ENCODE measurements at places on chromosomes 7 and 10. TPM values are rescaled to one million over a fixed set of nuclear protein-coding genes. Genes with fewer than 3 reads are reported as not detected.

- peak; percentile 22 for DNase-seq
Measured at GRCh38 chr7:66921396-66921917, 432 bp downstream of the TMEM248 start.

- DNase-seq, result no peak
Measured at GRCh38 chr10:106960812-106961211, 203.7 kb downstream of the SORCS1 start.

- DNase-seq, result no peak
Measured at GRCh38 chr7:11376529-11376928, 402.9 kb downstream of the PHF14 start.

- no peak for DNase-seq
Measured at GRCh38 chr7:43646603-43647338, 63.9 kb downstream of the STK17A start.

DNA sequence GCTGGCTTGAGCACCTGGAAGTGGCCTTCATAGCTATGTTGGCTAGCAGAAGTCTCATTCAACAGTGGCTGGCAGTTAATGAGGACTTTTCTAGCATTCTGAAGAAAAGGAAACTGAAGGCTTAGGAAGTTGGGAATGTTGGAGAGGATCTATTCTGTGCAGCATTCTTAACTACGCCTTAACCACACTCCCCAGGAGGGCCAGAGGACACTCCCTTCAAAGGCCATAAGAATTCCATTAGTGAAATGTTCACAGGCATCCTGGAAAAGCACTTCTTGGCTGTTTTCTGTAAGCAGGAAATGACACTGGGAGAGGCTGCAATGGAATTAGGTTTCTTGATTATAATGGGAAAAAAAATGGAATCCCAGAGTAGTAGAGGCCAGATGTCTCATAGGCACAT is 188.9 kb downstream of the ARHGAP12 start:
- no peak for DNase-seq

DNA sequence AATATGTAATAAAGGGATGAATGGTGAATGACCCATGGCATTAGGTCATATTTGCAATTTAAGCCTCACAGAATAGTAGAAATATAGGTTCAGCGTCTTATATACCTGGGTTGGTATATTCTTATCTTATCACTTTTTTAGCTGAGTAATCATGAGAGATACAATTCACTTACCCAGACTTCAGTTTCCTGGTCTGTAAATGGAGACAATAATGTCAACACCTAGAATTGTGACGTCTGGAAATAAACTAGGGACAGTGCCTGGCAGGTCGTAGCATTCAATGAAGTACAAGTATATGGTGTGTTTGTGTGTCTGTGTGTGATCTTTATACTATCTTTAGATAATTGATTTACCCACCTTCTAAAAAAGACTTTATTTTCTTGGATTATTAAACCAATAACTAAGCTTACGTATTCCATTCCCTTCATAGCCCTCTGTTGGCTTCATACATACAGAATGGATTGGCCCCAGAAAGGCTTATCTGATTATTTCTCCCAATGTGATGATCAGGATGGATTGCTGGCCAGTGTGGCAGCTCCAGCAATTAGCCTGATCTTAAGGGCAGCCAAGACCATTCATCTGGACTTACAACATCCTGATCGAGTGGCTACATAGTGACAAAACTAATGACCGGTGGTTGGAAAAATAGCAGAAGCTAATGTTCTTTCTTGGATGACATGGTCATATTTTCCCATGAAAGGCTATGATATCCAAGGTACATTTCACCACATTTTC is 121.2 kb upstream of the NPVF start:
- DNase-seq, result no peak

GRCh38 chr7:115216652-115217051 is 294.8 kb downstream of the MDFIC start:
- no peak for DNase-seq

DNA sequence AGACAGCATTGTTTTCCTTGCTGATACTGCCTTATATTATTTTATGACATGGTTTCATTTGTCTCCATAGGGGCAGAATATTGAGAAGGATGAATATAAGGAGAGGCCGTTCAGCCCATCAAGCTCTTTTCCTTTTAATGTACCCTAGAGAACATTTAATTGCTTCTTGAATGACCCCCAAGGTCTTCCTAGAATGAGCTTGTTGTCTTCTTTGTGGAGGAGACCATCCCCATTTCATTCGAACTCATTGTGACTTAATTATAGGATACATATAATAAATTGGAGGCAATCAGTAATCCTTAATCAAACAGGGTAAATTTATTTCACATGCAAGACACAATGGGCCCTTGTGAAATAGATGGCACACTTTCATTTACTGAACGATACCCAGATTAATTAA is 231.3 kb downstream of the MDFIC start:
- DNase-seq, result no peak

GRCh38 chr7:115060095-115060870 is 138.4 kb downstream of the MDFIC start:
- DNase-seq, result no peak

GRCh38 chr10:31299119-31299518 is 19.9 kb upstream of the ZEB1 start:
- DNase-seq, result no peak

- no peak for DNase-seq
Measured at GRCh38 chr7:105399043-105399725, 10.5 kb upstream of the SRPK2 start.

GRCh38 chr10:13741438-13741837 is 154.7 kb downstream of the PRPF18 start:
- DNase-seq, result no peak

- no peak for DNase-seq
Measured at GRCh38 chr7:78164459-78164858, 365.9 kb downstream of the PHTF2 start.

- no peak for DNase-seq
Measured at GRCh38 chr7:5514440-5515035, 90.9 kb upstream of the TNRC18 start.

DNA sequence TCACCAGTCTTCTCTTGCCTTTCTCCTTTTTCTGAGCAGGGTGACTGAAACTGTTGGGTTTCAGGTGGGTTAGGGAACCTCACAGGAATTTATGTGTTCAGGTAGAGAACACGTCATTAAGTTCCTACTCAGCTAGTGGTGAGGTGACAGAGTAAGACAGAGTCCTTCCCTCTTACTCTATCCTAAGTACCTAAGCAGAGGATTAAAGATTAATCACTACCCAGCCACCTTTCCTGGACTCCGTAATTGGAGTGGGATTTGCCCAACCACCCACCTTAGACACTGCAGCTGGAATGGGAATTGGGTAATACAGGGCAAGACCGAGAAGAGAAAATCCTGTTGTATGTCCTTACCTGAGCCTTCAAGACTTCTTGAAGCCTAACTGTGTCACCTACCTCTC is 158.1 kb downstream of the LRRC4 start:
- no peak for DNase-seq

DNA sequence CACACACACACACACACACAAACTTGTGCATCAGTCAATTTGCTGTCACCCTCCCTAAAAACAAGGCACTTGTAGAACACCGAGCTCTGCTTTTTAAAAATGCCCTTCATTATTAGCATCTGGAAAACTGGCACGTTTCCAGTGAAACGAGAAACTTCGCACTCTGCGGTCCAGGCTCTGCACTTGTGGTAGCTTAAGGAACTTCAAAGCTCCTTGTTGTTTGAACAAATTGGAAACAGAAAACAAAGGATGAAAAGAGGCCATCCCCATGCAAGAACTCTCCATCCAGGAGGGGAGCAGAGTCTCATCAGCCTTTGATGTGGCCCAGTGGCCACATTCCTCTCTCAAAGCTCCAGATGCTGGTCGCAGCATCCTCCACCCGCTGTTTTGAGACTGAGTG is 105.1 kb downstream of the C10orf90 start:
- no peak for DNase-seq

DNA sequence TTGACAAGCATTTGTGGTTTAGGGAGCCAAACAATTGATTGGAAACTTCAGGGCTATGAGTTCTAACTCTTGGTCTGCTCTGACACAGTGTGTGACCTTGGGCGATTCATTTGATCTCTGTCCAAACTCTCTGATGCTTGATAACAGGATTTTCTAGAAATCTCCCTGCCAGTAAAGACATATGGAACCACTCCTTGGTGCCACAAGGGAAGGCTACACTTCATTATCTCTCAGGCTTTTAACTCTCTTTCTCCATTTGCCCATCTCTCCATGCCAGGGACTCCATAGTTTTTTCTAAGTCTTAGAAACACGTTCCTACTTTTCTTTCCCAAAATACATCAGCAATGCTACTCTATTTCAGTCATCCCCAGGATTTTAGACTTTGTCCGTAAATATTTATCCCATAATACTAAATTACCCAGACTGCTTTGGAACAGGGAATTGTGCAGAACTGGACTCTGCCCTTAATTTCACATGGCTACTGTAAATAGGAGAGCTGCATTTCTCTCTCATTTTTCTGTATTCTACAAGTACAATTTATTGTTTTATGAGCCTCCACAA is 488.2 kb downstream of the SUGCT start:
- DNase-seq, result no peak

DNA sequence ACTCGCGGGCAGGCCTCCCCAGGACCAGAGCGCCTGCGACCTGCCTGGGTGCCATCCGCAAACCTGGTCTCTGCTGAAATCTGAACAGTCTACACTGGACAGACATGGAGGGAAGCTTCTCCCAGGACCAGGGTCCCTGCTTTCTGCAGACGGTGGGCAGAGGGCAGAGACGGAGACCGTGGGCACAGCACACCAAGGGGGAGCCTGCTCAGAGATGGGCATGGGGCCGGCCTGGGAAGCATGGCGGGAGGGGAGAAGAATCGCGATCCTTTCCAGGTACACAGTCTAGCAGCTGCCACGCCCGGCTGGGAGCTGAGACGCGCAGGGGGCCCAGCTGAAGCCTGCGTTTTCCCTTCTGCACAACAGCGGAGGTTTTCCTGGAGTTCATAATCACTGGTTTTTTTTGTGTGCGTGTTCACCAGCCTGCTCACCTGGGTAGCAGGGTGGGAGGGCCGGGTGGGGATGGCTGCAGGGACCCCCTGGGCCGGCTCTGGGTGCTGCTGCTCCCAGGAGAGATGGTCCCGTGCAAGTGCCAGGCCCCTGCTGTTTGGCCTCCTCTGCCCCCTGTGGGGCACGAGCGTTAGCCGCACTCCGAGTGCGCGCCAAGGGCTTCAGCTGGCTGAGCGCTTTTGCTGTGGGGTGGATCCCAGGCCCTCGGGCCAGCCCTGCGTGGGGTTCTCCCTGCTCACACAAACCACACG is 448.8 kb downstream of the DNAJB6 start:
- no peak for DNase-seq

DNA sequence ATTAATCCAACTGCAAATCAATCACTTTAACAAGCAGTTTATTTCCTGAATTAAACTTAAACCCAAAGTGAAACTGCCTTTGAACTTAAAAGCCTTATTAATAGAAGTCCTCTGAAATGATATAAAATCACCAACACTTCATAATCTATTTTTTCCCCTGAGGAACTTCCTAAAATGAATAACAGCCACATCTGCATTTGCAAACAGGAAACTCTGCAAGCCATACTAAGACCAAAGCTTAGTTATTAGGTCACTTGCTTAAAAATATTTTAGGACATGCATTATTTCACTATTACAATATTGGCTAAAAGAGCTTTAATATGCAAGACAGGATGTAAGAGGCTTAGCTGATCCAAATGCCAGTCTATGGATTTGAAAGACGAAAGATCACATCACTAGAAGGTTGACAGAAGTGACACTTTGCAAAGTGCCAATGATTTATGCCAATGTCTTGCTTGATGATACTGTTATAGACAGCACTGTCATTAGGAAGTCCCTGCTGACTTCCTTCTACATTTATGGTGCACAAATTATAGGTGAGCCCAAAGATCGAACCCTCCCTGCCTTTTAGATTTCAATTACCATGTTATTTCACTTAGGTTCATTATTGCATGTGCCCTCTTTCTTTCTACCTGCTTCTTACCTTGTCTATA is 99.9 kb upstream of the SKAP2 start:
- no peak for DNase-seq

GRCh38 chr10:80894311-80894791 is 356.6 kb downstream of the SH2D4B start:
- no peak for DNase-seq

DNA sequence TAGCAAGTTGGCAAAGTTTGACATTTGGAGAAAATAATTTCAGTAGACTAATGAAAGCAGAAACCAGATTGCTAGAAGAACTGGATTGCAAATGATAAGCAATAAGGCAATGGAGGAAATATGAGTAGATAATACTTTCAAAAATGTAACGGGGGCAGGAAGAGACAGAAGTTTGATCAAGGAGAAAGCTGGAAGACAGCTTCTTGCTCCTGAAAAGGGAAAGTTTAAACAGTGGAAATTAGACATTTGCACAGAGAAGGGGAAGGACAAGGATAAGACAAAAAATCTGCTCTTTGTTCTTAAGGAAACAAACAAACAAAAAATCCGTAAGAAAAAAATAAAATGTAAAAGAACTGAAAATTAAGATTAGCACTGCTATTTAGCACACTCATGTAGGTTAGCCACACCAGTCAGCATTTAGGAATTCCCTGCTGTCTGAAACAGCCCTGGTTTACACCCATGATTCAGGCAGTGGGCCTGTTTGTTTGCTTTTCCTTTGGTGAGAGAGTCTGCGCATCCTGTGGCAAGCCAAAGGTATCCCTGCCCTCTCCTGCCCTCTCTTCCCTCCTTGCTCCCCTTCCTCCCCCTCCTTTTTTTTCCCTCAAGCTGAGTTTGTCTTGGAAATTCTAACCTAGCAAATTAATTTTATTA is 104.3 kb upstream of the CAV2 start:
- DNase-seq, result no peak

GRCh38 chr10:110643035-110643652 is 992 bp upstream of the RBM20 start:
- no peak for DNase-seq

DNA sequence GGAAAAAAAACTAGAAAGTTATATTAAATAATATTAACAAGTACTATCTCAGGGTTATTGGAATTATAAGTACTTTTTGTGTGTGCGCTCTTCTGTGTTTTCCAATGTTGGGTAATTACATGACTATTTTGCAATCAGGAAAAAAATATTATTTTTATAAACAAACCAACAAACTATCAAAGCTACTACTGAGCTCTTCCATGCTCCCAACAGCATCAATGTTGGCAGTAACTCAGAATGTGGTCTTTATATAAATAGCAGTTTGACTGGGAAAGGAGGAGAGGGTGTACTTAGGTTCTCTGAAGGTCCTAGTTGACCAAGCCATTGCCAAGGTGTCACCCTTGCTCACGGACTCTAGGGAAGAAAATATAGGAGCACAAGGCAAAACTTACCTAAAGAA is 15.0 kb downstream of the MTERF1 start:
- no peak for DNase-seq

DNA sequence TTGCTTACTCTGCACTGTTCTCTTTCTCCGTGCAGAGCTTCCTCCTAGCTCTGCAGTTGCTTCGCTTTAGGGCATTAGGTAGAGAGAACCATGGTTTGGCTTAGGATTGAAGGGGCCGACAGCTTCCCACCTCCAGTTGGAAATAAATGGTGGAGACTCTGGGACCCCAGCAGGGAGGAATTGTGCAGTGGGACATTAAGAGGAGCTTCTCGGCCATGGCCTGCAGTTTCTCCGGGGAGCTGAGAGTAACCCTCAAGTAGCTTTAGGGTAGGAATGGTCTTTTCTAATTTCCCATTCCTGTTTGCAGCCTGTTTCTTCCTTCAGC is 1.2 kb downstream of the SUFU start:
- DNase-seq, result no peak

AKR1C2 gene
- polyA plus RNA-seq, result 10.3 TPM

UPK3B gene
- polyA plus RNA-seq, result 0.22 TPM

MBLAC1 gene
- 1.5 TPM for polyA plus RNA-seq

SPDYE6 gene
- 5.3 TPM for polyA plus RNA-seq

CAMK1D gene
- polyA plus RNA-seq, result 3.6 TPM

CPA2 gene
- polyA plus RNA-seq, result 0.49 TPM

LIPK gene
- polyA plus RNA-seq, result not detected

ACSM6 gene
- polyA plus RNA-seq, result not detected

STEAP1B gene
- polyA plus RNA-seq, result 1.7 TPM

HYAL4 gene
- polyA plus RNA-seq, result 0.05 TPM

ADCY1 gene
- polyA plus RNA-seq, result 9.9 TPM

ANKRD2 gene
- polyA plus RNA-seq, result 48.1 TPM

All from forelimb muscle (tissue), 1 donor.